Skeletal muscle tissue (tissue), 5 donors: ENCODE measurements at places on chromosomes 7 and 10. TPM values are rescaled to one million over a fixed set of nuclear protein-coding genes. Genes with fewer than 3 reads are reported as not detected.

Gene GNAT3
- total RNA-seq = not detected

Gene LIPJ
- total RNA-seq = 0.52 TPM

Gene VWA2
- not detected for total RNA-seq

Gene SEMA3C
- 266 TPM for total RNA-seq

Gene DENND10
- 14.6 TPM for total RNA-seq
